ENCODE measurements at places on chromosomes 12 and 14.
A peak's percentile ranks its signal among the peaks of the same experiment; 100 is the strongest.

- no peak for DNase-seq
Measured at GRCh38 chr12:113933201-113933786, 32.8 kb downstream of the RBM19 start.

DNA sequence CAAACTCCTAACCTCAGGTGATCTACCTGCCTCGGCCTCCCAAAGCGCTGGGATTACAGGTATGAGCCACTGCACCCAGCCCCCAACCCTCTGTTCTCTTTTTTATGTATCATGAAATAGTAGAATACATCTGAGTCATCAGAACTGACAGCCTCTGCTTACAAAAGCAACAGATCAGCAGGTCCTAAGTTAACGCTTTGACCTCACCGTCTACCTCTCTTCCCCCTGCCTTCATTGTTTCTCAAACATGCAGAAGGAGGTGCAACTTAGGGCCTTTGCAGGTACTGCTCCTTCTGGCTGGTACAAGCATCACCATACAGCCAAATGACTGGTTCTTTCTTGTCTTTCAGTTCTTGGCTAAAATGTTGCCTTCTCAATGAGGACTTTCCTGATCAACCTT is 249.2 kb downstream of the PAWR start:
- DNase-seq = no peak

DNA sequence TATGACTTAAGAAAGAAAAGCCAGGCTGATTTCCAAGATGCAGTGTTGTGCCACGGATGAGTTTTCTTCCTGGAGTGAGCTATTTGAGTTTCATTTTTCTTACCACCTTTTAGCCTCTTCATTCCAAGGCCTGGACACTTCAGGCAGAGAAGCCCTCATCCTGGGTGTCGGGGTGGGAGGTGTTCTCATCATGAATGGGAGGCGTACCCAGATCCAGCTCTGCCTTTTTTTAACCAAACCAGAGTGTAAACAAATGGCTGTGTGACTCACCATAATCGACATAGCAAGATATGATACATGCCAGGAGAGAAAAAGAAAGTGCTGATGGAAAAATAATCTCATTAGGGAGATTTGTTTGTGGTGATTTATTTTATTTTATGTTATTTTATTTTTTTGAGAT is 79.9 kb downstream of the ARF6 start:
- no peak for DNase-seq

- no peak for DNase-seq
Measured at GRCh38 chr14:32327255-32327961, 1.7 kb upstream of the AKAP6 start.

- no peak for DNase-seq
Measured at GRCh38 chr12:82858534-82858917, 171.8 kb downstream of the TMTC2 start.

DNA sequence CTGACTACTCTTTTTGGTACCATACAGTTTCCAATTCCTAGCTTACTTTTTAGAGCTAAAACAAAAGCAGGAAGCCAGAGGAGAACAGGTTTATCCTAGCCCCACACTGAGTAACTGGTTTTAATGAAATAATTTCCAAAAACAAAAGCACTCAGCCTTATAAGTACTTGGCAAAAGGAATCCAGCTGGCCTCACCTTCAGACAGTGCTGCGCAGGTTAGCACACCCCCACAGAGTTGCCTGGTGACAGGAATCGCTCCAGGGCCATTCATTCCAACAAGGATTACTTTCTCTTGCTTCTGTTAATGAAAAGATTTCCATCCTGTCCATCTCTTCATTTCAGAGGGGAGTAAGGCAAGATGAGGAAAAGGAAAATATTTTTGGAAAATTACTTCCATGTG is 84.6 kb downstream of the SCFD1 start:
- no peak for DNase-seq

- DNase-seq = no peak
Measured at GRCh38 chr14:57549765-57550420, 56.2 kb upstream of the CCDC198 start.

GRCh38 chr14:90697132-90697531 is 119.1 kb downstream of the TTC7B start:
- DNase-seq = no peak

DNA sequence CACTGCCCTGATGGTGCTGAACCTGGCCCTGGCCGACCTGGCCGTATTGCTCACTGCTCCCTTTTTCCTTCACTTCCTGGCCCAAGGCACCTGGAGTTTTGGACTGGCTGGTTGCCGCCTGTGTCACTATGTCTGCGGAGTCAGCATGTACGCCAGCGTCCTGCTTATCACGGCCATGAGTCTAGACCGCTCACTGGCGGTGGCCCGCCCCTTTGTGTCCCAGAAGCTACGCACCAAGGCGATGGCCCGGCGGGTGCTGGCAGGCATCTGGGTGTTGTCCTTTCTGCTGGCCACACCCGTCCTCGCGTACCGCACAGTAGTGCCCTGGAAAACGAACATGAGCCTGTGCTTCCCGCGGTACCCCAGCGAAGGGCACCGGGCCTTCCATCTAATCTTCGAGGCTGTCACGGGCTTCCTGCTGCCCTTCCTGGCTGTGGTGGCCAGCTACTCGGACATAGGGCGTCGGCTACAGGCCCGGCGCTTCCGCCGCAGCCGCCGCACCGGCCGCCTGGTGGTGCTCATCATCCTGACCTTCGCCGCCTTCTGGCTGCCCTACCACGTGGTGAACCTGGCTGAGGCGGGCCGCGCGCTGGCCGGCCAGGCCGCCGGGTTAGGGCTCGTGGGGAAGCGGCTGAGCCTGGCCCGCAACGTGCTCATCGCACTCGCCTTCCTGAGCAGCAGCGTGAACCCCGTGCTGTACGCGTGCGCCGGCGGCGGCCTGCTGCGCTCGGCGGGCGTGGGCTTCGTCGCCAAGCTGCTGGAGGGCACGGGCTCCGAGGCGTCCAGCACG is 4.7 kb downstream of the LTB4R start:
- DNase-seq = no peak

- no peak for DNase-seq
Measured at GRCh38 chr12:11639454-11639853, 10.0 kb upstream of the ETV6 start.

- no peak for DNase-seq
Measured at GRCh38 chr14:67850066-67850830, 30.7 kb downstream of the RAD51B start.

GRCh38 chr12:101117842-101118241 is 92.2 kb downstream of the SLC5A8 start:
- no peak for DNase-seq

DNA sequence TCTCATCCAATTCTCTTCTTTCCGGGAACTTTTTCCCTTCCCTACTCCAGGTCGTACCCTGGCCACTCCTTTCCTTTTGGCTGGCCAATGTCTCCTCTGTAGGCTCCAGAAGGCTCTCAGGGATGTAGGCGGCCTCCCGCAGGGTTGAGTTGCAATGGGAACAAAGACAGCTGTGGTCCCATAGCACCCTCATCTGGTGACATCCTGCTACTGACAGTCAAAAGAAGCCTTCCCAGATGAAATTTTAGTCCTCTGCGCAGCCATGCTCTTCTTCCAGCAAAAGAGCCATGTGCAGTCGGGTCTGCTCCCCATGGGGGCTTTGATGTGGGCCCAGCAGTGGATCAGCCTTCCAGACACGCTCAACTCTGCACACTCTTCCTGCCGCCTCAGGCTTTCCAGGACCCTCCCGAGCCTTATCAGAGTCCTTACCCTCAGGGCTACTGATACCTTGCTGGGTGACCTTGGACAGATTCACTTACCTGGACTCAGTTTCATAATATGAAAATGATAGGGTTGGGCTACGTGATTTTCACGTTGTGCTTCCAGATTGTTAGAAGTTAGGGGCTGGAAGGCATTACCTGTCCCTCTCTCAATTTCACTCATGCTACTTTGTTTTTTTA is 5.5 kb upstream of the CELA1 start:
- peak; percentile 18 for DNase-seq

DNA sequence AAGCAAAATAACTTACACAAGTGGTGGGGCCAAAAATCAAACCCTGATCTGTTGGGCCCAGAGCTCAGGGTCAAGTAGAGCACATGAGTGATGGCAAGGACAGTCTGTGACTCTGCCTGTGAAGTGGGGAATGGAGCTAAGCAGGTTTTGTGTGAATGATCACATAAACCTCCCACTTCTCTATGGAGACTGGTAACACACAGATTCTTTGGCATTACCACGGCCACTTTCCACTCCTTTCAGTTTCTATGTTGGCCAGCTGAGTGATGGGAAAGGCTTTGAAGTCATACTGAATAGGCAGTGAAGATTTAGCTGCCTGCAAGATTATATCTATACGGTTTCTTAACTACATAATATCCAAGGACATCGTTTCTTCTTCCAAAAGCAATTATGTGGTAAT is 97.9 kb downstream of the ARMH4 start:
- DNase-seq = no peak

DNA sequence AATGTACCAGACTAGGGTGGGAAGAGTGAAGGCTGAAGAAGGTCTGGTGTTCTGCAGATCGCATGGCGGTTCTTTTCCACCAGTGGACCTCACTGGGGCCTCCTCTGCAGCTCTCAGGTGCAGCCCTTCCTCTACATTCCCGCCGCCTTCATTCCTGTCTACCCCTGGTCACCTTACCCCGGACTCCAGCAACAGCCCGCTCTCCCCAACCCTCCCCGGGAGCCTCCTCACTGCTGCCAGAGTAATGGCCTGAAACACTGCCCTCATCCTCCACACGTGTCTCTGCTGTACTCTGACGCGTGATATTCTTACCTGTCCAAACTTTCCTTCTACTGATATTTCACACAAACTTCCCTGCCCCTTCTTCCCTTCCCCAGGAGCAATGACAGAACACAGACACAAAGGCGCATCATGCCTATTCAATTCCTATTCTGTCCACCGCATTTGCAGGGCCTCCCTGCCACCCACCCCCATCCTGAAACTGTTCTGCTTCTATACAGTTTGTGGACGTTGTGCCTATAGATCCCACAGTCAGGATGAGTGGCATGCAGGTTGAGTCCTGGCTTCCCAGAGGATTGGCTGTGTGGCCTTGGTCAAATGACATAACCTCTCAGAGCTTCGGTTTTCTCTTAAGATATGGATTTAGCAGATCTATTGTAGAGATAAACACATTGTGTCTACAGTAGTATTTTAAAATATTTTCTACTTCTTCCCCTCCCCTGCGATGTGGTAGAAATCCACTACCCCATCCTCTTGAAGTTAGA is 1.7 kb upstream of the NUAK1 start:
- DNase-seq = no peak

GRCh38 chr12:80242321-80242720 is 143.0 kb downstream of the OTOGL start:
- DNase-seq = no peak

- no peak for DNase-seq
Measured at GRCh38 chr12:97168804-97169203, 261.7 kb downstream of the NEDD1 start.

DNA sequence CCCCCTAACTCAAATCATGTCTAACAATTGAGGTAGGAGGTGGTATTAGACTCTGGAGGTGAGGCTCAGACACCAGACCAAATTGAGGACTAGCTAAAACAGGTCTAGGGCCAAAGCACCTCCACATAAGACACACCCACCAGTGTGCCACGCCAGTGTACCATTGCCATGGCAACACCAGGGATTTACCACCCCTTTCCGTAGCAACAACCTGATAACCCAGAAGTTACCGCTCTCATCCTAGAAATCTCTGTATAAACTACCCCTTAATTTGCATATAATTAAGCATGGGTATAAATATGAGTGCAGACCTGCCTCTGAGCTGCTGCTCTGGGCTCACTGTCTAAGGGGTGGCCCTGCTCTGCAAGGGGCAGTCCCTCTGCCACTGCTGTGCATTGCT is 57.4 kb upstream of the PPP2R5C start:
- no peak for DNase-seq

- DNase-seq = no peak
Measured at GRCh38 chr12:22458298-22458937, 85.9 kb downstream of the C2CD5 start.

DNA sequence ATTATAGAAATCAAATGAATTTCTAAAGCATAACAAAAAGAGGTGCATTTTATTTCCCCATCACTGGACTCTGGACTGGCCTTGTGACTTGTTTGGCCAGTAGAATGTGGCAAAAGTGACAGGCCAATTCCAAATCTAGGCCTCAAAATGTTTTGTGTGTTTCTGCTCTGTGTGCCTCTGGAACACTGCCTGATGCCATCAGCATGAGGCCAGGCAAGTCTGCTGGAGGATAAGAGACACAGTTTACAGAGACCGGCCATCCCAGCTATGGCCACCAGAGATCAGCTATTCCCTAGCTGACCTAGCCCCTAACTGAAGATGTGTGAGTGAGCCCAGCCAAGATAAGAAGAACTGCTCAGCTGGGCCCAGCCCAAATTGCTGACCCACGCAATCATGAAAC is 32.9 kb downstream of the ASCL1 start:
- no peak for DNase-seq

DNA sequence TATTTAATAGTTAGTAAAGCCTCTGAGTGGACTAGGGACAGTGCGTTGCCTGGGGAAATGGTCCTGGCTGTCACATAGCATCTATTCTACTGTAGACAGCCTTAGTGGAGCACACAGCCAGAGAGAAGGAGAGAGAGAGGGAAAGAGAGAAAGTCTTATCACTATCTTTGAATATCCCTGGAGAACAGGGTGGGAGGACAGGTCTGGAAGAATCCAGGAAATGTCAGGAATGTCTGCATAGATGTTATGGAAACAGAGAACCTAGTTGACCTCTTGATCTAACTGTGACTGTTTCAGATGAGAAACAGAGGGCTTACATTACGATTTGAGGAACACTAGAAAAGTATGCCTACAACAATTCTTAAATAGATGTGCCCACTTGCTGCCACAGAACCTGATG is 92.8 kb downstream of the SLC15A5 start:
- no peak for DNase-seq

DNA sequence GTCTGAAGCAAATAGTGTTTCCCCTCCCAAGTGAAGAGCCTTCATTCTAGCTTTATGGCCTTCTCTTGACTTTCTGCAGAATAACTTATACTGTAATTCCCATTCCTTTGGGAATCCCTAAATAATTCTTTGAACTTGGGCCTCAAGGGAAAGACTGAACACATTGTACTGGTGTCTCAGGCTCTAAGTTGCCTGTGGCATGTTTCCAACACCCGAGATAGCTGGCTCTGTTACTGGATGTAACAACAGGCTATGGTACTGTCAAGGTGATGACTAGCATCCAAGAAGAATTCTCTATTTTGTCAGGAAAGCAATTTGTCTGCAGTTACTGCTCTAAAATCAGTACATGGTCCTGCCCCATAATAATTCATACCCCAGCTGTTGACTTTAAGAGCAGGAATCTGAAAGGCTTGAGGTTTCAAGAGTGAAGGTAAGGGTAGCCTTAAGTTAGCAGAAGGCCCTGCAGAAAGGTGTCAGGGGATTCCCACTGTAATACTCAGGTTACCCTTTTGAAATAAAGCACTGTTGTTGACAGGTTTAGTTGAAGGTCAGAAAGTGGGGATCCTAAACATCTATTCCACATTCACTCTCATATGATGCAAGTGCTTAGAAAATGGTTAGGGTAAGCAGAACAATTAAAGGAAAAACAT is 5.2 kb downstream of the GPX2 start:
- no peak for DNase-seq

- DNase-seq = no peak
Measured at GRCh38 chr12:105899589-105899988, 239.2 kb downstream of the NUAK1 start.

GRCh38 chr14:92317511-92317910 is 5.5 kb upstream of the SLC24A4 start:
- no peak for DNase-seq
